ENCODE measurements at places on chromosomes 13 and 19.

DNA sequence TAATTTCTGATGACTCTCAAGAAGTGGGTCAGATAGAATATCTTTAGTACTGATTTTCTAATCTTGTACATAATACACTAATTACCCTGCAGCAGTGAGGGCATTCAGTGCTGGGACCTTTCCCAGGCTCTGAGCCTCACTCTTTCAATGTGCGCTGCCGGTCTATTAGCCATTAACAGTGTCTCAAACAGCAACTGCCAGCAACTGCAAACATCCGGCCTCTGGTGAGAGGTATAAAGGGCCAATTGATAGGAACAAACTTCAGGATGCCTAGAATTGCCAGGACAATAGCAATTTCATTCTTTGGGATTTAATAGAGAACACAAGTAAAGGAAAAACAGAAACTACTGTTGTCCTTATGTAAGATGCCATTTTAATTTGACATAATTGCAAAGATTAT, 604.4 kb upstream of the SPRY2 start:
- no peak for DNase-seq

DNA sequence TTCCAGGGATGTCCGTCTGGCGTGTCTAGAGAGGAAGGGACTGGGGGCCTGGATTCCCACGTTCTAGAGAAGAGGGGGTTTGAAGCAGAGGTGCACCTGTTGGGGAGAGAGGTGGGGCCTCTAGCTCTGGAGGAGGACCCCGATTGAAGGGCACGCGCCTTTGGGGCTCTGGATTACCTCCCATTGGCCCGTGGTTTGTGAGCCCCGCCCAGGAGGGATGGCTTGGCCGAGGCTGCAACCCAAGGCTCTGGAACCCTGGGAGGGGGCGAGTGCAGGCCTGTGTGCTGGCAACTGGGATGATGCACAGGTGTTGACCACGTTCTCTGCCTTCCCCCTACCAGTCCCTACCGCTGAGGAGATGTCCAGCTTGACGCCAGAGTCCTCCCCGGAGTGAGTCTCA, 20.2 kb downstream of the TMEM150B start:
- no peak for DNase-seq

DNA sequence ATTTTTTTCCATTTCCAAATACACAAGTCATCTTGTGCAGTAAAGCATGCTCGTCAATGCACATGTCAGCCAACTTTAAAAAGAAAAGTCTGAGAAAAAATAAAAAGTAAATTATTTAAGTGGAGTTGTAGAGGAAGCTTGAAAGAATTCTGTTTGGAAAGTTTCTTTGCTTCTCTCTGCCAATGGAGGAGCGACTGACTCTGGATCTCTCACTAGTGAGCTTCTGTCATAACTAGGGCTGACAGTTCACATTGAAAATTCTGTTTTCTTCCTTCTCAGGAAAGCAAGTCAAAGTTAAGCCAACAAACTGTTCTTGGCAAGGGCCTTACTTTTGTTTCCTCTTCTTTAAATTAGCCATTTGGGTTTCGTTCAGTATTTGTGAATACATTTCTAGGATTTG, 298.2 kb downstream of the POU4F1 start:
- DNase-seq, result no peak

GRCh38 chr19:18993115-18993514, 40.2 kb downstream of the SUGP2 start:
- no peak for DNase-seq

GRCh38 chr13:101301053-101301452, 115.3 kb downstream of the NALCN start:
- DNase-seq, result no peak

GRCh38 chr19:13588957-13589833, 82.9 kb upstream of the CACNA1A start:
- peak; percentile 60 for DNase-seq

DNA sequence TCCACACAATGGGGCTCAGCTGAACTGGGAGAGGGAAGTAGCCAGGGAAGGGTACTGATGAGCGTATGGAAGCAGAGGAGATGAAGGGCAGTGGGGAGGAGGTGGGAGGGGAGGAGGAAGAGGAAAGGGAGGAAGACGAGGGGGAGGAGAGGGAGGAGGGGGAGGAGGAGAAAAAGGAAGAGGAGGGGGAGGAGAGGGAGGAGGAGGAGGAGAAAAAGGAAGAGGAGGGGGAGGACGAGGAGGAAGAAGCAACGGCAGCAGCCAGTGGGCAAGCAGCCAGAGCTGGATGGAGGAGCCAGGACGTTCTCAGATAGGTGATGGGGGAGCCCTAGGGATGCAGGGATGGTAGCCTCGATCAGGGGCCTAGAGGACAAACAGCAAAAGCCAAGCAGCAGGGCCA, 5.6 kb downstream of the CERS4 start:
- DNase-seq, result no peak

GRCh38 chr13:99572131-99572530, 70.9 kb downstream of the TM9SF2 start:
- DNase-seq, result no peak

GRCh38 chr13:114131583-114132418, 622 bp downstream of the RASA3 start:
- DNase-seq, result peak; percentile 31

DNA sequence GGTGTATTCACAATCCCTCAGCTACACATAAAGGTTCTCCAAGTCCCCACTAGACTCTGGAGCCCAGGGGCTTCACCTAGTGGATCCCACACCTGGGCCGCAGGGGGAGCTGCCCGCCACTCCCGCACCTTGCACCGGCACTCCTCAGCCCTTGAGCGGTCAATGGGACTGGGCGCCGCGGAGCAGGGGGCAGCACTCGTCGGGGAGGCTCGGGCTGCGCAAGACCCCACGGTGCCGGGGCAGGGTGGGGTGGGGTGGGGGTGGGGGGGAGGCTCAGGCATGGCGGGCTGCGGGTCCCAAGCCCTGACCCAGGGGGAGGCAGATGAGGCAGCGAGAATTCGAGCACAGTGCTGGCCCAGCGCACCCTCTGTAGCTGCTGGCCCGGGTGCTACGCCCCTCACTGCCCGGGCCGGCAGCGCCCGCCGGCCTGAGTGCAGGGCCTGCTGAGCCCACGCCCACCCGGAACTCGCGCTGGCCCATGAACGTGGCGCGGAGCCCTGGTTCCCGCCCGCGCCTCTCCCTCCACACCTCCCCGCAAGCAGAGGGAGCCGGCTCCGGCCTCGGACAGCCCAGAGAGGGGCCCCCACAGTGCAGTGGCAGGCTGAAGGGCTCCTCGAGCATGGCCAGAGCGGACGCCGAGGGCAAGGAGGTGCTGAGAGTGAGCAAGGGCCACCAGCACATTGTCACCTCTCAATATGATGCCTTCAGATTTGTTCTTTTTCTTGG, 121.7 kb downstream of the UGGT2 start:
- DNase-seq, result no peak

- no peak for DNase-seq
Observed at GRCh38 chr13:52846567-52847321, 1.7 kb downstream of the PCDH8 start.

- DNase-seq, result no peak
Observed at GRCh38 chr13:79060216-79060615, 345.8 kb downstream of the RBM26 start.

DNA sequence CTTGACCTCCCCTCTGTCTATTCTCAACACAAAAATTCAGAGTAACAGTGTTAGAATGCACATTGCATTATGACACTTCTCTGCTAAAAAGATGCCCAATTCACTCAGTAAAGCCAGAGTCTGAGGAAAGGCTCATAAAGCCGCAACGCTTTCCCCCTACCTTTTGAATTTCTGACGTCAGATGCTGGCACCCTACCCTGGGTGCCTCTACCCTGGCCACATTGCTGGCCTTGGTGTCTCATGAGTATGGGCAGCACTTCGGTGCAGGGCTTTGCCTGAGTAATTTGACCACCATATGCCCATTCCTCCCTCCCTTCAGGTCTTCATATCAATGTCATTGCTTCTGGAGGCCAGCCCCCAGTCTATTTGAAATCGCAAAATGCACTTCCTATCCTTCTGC, 229.3 kb downstream of the MYO16 start:
- DNase-seq, result no peak

DNA sequence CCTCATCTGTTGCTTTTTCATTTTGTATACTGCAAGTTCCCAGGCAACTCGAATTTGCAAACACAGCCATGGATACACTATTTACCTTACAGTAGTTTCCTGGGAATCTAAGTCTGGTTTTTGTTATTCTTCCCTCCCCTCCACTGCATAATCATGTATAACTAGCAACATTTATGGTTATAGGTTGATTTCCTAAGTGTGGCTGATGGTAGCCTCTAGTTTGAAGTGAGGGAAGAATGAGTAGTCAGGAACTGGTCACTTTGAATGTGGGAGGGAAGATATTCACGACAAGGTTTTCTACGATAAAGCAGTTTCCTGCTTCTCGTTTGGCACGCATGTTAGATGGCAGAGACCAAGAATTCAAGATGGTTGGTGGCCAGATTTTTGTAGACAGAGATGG, at the start of gene KCNRG:
KCNRG (plus strand) TSS at position 187 of the 400 bp plus-strand sequence; CDS start at position 237, 50 bp downstream.
- DNase-seq, result no peak

DNA sequence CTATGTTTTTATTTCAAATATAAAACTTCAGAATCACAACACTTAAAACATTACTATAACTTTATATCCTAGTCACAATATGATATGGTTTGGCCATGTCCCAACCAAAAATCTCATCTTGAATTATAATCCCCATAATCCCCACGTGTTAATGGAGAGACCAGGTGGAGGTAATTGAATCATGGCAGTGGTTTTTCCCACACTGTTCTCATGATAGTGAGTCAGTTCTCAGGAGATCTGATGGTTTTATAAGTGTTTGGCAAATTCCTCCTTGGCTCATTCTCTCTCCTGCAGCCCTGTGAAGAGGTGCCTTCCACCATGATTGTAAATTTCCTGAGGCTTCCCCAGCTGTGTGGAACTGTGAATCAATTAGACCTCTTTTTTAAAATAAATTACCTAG, 307.6 kb downstream of the SPRY2 start:
- no peak for DNase-seq

DNA sequence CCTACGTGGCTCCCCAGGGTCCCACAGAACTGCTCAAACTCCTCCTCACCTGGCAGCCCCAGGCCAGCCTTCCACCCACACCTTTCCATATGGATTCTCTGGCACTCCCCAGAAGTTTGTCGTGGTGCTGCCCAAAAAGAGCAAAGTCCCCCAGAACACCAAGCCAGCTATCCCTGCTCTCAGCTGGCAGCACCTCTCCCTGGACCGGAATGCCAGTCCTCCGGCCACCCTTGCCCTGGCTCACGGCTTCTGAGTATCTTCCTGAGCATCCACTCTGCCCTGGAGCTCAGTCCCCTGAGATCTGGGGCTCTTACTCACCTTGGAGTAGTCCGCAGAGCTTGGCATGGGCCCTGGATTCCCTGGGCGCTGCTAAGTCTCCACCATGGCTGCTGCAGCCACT, 166.5 kb upstream of the ZNF507 start:
- no peak for DNase-seq

- DNase-seq, result no peak
Observed at GRCh38 chr19:19094513-19094912, 30.7 kb downstream of the SLC25A42 start.

GRCh38 chr13:70960841-70961443, 852.7 kb upstream of the KLHL1 start:
- DNase-seq, result peak; percentile 0

DNA sequence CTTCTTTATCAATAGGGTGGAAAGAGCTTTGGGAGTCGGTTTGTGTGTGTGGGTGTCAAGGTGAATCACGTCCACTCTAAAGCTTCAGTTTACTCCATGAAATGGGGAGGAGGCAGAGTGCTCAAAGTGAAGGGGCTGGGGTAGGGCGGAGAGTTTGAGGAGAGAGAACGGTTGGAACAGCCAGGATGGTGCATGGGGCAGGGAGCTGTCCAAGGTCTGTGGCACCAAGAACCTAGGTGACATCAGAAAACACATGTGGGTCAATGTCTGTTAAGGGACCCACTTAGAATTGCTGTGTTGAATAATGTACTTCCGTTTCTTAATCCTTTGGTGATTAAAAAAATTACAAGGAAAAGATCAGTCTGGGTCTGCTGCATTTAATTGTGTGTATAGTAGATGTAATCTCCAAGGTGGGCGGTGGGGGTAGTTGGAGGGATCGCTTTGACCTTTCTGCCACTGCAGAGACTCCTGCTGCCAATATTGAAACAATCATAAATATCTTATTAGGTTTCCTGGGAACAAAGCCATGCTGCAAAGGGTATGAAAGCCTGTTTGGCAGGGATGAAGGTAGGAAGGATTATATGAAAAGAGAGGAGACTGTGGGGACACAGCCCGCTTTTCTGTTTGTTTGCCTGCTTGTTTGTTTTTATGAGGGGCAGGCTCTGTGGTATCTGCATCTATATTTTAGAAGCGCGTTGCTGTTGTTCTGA, 122.3 kb downstream of the ATP8A2 start:
- no peak for DNase-seq

DNA sequence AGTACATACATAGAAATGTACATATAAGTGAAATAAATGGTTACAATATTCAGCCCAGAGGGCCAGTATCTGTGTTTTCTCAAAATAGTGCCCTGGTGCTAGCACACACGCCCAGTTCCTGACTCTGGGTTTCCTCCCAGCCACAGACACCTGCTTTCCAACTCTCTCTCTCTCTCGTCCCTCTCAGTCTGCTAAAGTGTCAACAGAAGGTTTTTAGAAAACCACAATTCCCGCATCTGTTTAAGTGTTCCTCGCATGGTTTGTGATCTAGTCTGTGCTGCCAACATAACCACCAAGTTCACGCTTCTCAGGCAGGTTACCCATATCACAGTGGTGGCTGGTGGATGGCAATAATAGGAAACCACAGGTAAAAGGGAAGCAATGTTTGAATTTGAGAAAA, 17.8 kb upstream of the UPF3A start:
- no peak for DNase-seq

DNA sequence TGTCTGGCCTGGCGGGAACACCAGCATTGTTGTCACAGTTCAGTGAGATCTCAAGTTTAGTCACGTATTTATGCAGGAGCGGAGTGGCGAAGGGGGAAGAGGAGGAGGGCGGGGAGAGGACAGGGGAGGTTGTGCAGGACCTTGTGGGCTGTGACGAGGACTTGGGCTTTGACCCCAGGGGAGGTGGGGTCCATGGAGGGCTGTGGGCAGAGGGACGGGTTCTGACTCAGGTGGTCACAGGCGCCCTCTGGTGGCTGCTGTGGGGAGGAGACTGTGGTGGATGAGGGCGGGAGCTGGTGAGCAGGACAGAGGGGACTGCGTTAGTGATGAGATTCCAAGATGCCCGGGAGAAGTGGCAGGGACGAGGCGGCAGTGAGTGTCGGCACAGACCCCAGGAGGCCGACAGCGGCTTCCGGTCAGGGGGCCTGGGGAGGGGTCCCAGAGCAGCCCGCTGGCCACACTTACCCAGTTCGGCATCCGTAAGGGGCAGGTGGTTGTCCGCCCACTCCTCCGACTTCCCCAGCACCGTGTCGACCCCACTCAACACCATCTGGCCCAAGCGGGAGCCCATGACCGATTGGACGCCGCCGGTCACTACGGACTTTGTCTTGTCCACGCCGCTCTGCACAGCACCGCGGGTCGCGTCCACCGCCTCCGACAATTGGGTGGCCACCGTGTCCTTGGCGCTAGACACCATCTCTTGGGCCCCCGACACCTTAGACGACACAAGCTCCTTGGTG, 15.7 kb downstream of the PLIN3 start:
- DNase-seq, result peak; percentile 67

Data from EH (cell line).